ENCODE measurements at places on chromosomes 6 and 20.

- no peak for DNase-seq
Observed at GRCh38 chr6:26594131-26594498, 2.6 kb upstream of the ABT1 start.

DNA sequence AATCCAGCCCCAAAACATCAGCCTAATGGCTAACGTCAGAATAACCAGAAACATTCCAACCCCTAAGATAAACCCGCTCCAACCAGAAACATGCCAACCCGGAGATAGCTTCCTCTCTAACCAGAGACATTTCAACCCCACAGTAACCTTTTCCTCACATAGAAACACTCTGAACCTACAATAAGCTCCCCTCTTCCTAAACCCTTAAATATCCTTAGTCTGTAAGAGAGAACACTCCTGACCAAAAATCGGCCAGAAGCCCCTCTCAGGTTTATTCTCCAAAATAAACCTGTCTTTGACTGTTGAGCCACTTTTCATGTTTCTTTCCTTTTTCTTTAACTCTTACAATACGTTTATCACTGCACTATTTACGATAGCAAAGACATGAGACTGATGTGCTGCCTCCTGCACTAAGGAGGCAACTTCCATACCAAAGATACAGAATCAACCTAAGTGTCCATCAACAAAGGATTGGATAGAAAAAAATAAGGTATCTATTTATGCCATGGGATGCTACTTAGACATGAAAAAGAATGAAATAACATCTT lies 5.0 kb upstream of the GABRR2 start:
- no peak for DNase-seq

- DNase-seq = no peak
Observed at GRCh38 chr6:27861861-27862260, 50.3 kb downstream of the OR2B2 start.

DNA sequence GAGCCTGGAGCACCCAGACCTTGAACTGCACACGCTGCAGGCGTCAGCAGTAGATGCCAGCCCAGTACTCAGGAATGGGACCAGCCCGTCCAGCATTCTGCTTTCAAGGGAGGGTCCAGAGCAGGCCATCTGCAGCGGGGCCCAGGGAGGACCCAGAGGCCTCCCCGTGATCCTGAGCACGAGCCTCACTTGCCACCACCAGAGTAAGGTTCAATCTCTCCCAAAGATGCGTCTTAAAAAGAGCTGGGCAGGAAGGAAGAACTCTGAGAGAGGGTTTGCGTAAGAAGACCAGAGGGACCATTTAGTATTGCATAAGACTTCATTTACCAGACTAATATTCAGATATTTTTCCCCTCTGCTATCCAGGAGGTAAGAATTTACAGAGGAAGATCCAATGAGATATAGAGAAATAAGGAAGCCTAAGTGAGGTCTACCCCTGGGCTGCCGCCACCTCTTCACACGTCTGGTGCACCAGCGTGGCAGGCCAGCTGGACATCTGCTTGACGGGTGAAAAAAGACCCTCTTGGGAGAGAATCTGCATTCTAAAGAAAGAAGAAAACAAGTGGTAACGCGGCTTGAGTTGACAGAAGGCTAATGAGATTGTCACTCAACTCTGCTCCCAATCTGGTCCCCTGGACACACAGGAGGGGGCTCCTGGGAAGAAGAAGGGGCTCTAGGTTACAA lies 107.3 kb downstream of the PRND start:
- DNase-seq = no peak

DNA sequence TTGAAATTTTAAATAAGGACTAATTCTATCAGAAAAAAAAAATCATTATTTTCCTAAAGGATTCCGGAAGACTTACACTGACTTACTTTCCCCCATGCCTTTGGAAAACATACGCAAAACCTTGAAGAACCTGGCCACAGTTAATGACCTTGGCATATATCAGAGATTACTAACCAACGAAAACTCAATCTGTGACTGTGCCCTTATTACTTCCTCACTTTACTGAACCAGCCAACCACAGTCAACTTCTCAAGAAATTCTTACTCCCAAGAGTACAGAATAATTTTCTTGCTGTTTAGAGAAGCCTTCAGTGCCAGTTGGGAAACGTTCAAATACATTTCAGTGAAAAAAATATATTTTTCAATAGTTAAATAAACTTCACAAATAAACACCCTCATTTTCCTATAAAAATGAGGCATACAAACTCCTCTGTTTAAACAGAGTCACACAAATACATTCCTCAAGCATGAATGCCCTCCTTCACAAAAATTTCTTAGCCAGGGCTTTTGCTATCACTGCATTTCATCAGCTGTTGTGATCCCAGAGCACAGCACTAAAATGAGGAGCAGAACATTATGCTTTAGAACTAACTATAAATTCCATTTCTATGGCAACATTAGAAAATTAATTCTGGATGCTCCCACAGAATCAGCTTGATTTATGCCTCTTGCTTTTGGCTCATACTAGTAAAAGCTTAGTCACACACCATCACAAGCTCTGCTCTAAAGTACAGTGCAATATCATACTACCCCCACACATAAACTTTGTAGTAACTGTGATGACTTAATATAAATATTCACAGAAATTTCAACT lies 117.6 kb downstream of the DST start:
- DNase-seq = no peak

- DNase-seq = no peak
Observed at GRCh38 chr6:45415315-45415714, 37.6 kb upstream of the SUPT3H start.

DNA sequence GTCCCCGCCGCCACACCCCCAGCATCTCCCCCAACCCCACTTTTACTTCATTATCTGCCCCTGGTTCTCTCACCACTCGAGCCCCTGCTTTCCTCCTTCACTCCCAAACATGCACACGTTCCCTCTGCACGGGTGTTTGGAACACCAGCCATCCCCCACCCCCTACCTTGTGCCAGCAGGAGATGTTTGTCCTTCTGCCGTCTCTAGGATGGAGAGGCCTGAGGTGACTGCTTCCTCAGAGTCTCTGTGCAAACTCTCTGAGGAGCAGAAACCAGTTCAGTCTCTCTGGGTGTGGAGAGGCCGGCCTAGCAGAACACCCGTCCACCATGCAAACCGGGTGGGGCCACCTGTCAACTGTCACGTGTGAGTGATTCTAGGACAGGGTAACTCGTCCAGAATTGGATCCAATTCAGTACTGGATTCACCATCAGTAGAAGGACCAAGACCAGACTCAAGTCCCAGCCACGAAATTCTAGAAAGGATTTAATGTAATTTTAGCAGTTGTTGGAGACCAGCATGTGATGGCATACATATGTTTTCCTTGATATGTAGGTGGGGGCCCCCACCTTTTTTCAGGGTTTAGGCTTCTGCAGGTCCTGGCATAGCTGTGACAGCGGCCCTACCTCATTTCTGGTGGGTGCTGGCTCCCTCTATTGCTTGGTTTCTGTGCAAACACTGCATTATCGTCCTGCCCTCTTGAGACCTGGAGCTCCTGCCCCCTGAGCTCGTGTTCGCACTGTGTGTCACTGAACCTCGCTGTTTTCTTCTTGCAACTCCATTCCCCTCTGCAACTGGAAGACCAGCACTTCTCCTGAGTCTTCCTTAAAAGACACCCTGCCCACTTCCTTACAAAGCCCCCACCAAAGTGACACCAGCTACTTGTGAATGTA lies at the start of gene RAET1E:
Gene RAET1E (minus strand): TSS at position 259 of the 890 bp plus-strand sequence. CDS start 7,212 bp downstream, outside the sequence.
- DNase-seq = peak; percentile 40

GRCh38 chr20:11054266-11054993 lies 380.6 kb upstream of the JAG1 start:
- no peak for DNase-seq

GRCh38 chr20:10487142-10488136 lies 52.3 kb downstream of the SLX4IP start:
- DNase-seq = no peak

DNA sequence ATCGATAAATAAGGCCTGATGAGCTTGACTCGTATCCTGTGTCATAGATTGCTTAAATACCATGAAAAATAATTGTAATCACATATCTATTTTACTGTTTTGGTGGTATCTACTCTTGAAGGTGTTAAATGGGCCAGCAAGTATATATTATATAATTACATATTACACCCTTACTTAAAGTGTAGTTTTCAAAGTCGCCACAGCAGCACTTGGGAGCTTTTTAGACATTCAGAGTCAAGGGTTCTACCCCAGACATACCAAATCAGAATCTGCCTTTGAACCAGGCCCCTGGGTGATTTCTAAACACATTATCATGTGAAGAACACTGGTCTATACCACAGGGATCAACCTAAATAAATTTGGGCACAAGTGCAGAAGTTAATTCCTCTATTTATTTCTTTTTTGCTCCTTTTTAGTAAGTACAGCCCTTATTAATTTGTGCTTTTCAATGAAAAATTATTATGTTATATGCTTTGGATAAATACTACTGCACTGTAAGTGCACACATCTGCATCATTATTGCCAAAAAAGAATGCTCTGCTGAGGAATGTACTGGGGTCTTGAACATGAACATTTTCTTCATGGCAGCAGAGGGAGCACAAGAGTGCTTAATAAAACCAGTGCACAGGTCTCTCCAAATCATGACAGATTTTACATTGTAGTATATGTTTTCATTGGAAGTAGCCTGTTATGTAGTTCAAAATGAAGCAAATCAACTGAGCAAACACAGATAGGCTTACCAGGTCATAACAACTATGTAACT lies 3.1 kb upstream of the ATXN1 start:
- no peak for DNase-seq

GRCh38 chr6:43683708-43684455 lies 3.7 kb downstream of the MRPS18A start:
- no peak for DNase-seq

GRCh38 chr6:158000530-158001307 lies 19.1 kb downstream of the SYNJ2 start:
- DNase-seq = no peak

DNA sequence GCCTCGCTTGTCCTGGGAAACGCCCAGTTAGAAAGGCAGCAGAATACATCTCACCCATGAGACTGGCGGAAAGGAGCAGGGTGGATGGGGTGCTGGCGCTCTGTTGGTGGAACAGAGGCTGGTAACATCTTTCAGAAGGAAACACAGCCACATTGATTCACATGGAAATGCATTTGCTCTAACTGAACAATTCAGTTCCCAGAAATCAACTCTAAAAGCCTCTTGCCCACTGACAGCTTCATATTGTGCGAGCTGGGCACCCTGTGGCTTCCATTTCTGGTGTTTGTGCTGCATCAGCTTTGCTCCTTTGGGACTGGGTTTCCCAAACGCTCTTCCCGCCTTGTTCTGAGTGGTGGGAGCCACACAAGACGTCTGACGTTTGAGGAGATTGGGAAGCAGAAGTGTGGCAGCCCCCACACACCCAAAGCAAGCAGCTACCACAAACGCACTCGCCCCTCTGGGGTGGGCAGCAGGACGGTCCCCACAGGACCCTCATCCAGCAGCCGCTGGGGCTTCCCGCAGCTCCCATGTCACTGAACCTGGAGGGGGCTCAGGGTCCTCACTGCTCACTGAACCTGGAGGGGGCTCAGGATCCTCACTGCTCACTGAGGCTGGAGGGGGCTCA lies 229.5 kb downstream of the ERMARD start:
- no peak for DNase-seq

DNA sequence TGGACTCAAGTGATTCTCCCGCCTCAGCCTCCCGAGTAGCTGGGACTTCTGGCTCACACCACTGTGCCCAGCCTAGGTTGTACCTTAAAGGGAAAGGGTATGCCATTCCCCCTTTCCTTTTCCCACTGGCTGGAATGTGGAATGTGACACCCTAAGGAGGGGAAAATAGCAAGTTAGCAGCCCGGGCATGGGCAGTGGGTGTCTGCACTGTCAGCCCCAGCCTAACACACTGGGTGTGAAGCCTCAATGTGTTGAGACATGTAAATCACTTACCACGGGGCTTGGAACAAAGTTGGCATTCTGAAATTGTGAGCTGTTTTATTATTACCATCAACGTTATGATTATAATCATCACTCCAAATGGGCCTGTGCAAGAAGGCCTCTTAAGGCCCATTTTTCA lies 80.8 kb upstream of the PTPN1 start:
- no peak for DNase-seq
